ENCODE measurements at places on chromosomes 2 and 18. TPM values are rescaled to one million over a fixed set of nuclear protein-coding genes. Genes with fewer than 3 reads are reported as not detected.

GRCh38 chr2:16506366-16506765 is 159.3 kb downstream of the CYRIA start:
- DNase-seq: no peak

DNA sequence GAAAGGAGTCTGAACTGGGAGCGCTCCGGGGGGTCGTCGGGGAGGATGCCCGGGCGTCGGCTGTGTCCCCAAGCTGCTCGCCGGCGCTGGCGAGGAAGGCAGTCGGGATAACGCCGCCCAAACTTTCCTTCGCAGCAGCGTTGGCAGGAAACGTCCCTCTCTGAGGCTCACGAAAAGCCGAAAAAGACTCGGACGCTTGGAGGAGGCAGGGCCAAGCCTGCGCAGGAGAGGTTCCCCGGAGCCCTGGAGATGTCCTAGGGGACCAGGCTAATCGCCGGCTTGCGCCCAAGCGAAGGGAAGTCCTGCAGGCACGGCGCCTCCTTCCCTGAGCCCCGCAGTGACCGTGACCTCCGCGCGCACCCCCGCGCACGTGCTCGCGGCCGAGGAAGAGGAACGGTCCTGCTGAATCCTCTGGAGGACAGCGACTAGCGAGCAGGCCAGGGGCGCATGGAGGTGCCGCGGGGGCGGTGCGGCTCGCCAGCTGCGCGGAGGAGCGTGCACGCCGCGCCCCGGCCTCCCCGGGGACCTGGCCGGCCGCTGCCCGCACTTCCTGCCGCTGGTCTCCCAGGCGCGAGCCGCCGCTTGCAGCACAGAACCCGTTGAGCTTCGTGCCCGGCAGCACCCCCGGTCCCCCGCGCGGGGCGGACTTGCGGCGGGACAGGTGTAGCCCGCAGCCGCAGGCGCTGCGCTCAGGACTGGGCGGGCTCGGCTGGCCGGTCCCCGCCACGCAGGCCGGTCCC is at the start of gene SH3RF3:
SH3RF3 (plus strand) TSS at position 590 of the 740 bp plus-strand sequence.
- peak; percentile 38 for DNase-seq

GRCh38 chr2:190678444-190679162 is 29.7 kb downstream of the NAB1 start:
- no peak for DNase-seq

DNA sequence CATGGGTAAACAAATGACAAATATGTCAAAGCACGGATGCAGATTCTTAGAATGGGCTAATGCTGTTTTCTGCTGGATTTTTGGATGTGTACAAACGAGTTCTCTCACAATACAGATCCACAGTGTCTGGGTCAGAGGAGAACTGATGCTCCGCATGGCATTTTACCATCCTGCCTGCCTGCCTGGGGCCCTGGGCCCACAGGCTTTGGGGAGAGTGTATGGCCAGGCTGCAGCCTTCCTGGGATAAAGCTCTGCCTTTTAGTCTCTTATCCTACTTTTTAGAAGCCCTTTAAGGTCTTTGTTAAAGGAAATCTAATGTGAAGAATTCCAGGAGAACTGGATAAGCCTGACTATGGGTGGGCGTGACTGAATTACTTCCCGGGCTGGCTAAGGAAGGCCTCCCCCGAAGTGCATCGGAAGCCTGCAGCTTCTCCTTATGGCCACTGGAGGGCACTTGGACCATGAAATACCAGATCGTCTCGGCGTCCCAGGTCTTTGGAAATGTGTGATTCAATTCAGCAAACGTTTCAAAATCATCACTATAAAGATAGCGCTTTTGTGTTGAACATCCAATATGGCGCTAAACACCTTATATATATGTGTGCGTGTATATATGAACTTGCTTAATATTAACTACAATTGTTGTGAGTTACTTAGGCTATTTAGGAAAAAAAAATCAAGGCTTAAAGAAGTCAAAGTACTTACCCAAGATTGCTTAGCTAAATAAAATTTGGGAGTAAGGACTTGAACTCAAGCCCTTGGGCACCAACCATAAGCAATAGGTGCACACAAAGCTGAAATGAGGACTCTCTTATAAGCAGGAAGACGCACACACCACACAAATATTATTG is 15.2 kb upstream of the DNPEP start:
- DNase-seq: peak; percentile 65

DNA sequence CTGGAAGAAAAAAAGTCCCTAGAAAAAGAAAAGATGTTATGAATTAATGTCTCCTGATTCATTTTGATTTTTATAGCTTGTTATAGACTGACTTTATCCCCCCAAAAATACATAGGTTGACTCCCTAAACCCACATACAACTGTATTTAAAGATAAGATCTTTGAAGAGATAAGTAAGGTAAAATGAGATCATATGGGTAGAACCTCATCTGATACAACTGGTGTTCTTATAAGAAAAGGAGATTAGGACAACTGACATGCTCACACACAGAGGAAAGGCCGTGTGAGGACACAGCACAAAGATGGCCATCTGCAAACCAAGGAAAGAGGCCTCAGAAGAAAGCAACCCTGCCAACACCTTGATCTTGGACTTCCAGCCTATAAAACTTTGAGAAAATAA is 117.5 kb downstream of the CD226 start:
- no peak for DNase-seq

DNA sequence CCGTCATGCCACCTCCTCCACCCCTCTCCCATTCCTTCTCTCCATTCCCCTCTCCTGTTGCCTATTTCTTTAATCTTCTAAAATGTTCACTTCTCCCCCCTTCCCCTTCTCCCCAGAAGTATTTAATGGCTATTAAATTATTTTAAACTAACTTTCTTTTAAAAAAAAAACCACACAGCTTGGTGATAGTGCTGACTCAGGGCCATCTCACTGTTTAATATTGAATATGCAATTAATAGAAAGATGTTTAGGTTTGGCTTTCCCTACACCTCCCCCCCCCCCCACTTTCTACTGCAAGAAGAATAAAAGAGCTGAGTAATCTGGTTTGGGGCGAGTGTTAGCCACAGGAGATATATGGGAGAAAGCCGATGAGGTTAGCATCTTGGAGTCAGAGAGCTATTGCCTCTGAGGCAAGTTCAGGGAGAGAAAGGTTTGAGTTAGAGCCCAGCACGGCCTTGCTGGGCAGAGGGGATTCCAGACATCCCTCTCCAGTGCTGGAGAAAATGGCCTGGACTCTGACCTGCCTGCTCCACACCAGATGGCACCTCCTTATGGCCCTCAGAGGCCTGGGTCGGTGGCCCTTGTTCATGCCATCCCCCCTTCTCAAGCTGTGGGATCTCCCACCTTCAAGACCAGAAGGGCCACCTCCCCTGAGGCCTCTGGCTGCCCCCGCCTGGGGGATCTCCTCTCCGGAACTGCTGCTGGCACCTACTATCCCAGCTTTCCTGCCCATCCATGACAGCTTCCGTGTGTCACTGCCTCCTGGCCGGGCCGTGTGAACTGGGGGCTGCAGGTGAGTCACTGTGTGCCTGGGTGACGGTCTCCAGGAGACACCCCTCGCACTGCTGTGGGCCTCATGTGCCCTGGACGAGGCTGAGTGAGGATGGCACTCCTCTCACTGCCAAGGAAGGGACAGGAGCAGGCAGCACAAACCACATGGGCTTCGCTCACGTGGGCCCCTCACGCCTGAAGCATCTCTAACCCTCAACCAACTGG is 246.9 kb downstream of the CELF4 start:
- DNase-seq: no peak

ZAP70 gene
- 2.2 TPM for total RNA-seq

APOB gene
- total RNA-seq: 1.0 TPM

Data from colonic mucosa (tissue), 4 donors.